ENCODE measurements at places on chromosomes 1 and 21.
A peak's percentile ranks its signal among the peaks of the same experiment; 100 is the strongest.

DNA sequence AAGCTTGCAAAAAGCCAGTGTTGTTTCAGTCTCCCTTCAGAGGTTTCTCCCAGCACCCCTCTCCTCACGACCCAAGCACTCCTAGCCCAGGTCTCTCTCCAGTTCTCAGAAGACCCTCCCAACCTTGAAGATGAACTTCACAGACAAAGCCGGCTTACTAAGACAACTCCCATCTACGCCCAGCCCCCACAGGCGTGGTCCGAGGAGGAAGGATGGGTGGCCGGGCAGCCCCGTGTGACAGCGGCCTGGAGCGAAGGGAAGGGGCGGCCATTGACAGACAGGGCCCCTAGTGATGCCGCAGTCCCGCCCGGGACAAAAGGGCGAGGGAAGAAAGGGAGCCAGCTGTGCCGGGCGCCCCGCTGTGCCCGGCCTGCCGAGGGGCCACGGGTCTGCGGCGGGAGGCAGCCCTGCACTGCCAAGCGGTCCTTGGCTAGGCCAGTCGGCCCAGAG lies 6.9 kb downstream of the PAX7 start:
- no peak for DNase-seq

- no peak for DNase-seq
Measured at GRCh38 chr1:241598249-241598648, 41.9 kb downstream of the CHML start.

- no peak for DNase-seq
Measured at GRCh38 chr1:227260433-227260832, 57.9 kb downstream of the CDC42BPA start.

- DNase-seq, result no peak
Measured at GRCh38 chr1:8878448-8878697, at the start of gene ENO1. TSS of gene ENO1 (minus strand) at chr1:8878686. CDS start at chr1:8874908, 3,778 bp downstream.

DNA sequence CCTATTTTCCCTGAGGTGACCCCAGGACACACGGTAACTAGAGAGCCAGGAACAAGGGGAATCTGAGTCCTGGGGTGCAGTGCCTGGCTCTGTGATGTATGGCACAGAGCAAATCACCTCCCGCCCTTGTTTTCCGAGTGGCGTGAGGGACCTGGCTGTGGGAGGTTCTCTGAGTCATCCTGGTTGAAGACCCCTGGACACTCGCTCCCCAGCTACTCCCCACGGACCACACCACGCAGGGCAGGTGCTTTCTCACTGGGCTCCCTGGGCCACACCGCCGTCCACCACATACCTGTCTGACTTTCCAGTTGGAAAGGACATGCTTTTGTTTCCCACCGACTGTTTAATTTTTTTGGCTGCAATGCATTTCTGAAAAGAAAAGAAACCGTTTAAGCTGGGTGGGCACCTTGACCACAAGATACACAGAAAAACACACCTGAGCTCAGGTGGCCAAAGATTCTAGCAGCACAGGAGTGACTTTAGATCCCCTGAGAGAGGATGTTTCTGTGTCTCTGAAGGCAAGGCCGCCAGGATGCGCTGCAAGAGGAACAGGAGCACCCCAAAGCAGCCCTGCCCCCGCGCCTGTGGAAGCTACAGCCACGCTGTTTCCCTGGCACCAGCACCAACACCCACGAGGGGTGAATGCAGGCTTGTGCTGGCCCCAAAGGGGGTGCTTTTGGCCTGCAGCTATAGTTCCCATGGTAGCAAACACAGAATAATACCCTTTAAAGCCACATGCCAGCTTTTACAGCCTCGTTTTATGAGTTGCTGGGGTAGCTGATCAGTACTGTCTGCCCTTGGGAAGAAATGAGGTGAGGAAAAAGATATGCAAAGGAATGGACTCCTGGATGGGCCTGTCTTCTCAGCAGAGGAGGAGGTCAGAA lies 8.1 kb upstream of the SRM start:
- DNase-seq, result peak; percentile 19

- DNase-seq, result peak; percentile 10
Measured at GRCh38 chr1:163069142-163069541, at the start of gene RGS4. TSS of gene RGS4 (plus strand) at chr1:163069361. CDS start at chr1:163069485, 124 bp downstream.

GRCh38 chr1:18384471-18384870 lies 96.3 kb upstream of the KLHDC7A start:
- DNase-seq, result no peak

All from ovary (tissue), 10 donors.